ENCODE measurements at places on chromosomes 3 and 15. TPM values are rescaled to one million over a fixed set of nuclear protein-coding genes. Genes with fewer than 3 reads are reported as not detected.

- H3K4me1 ChIP-seq, result no peaks in the 10 kb centered on the region
- no peak overlapping the region for H3K27ac ChIP-seq
- no peaks in the 10 kb centered on the region for H3K36me3 ChIP-seq
- DNase-seq, result no peak
- H3K4me3 ChIP-seq, result no peak overlapping the region
These were observed 63.2 kb upstream of the ATP2B2 start for GRCh38 chr3:10568549-10568948.

GRCh38 chr3:156214676-156215075 is 94.3 kb downstream of the KCNAB1 start:
- H3K27me3 ChIP-seq, result no peaks in the 10 kb centered on the region
- no peak overlapping the region for H3K4me3 ChIP-seq
- DNase-seq, result no peak
- no peaks in the 10 kb centered on the region for H3K4me1 ChIP-seq

- no peaks in the 10 kb centered on the region for H3K36me3 ChIP-seq
- DNase-seq, result no peak
- no peaks in the 10 kb centered on the region for H3K27me3 ChIP-seq
- no peak overlapping the region for H3K4me3 ChIP-seq
- H3K4me1 ChIP-seq, result no peaks in the 10 kb centered on the region
These were observed 61.9 kb downstream of the WHAMM start for GRCh38 chr15:82871358-82871757.

DNA sequence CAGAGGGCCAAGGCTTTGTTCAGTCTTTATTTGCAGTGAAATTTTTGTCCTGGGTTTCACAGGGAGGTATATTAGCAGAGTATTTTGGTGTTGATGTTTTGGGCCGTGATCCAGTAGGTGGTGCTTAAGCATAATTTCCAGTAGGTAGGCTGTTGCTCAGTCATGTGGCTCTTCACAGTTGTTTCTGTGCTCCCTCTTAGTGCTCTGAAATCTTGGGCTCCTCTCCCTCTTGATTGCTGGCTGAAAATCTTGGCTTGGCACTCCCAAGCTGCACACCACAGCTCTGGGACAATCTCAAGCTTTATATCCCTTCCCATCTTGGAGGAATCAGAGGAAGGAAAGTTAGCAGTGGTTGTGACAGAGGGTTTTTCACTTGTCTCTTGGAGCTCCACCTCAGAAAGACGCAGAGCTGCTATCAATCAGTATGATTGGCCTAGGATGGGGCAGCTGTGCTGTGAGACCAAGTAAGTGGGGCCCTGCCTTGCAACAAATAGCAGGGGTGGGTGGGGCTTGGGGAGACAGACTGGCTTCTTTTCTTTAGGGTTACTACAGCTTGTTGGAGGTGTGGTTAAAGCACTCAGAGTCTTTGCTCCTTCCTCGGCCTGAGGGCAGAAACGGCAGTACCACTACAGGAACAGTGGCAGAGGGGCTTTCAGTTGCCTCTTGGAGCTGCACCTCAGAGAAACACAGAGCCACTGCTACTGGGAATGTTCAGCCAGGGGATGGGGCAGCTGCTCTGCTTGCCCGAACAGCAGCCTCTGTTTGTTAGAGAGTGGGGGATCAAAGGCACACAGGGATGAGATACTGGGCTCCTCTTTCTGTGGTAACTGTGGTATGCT is 627.0 kb downstream of the SI start:
- no peaks in the 10 kb centered on the region for H3K4me1 ChIP-seq
- no peak overlapping the region for H3K27ac ChIP-seq
- no peaks in the 10 kb centered on the region for H3K27me3 ChIP-seq
- no peaks in the 10 kb centered on the region for H3K36me3 ChIP-seq
- H3K4me3 ChIP-seq, result no peak overlapping the region

GRCh38 chr3:116299646-116300081 is 145.6 kb downstream of the LSAMP start:
- H3K4me3 ChIP-seq, result no peak overlapping the region
- no peaks in the 10 kb centered on the region for H3K36me3 ChIP-seq
- H3K27ac ChIP-seq, result no peak overlapping the region
- H3K27me3 ChIP-seq, result no peaks in the 10 kb centered on the region
- DNase-seq, result no peak
- no peaks in the 10 kb centered on the region for H3K4me1 ChIP-seq

GRCh38 chr15:65115086-65115485 is at the start of gene UBAP1L:
Gene UBAP1L (minus strand): TSS chr15:65115200. CDS start chr15:65106215, 8,985 bp downstream.
- H3K4me1 ChIP-seq, result no peaks in the 10 kb centered on the region
- no peak for DNase-seq
- peaks cover 12% of the 10 kb centered on the region for H3K36me3 ChIP-seq
- no peaks in the 10 kb centered on the region for H3K27me3 ChIP-seq
- no peak within 1 kb of the TSS for H3K4me3 ChIP-seq
- H3K27ac ChIP-seq, result no peak within 1 kb of the TSS

DNA sequence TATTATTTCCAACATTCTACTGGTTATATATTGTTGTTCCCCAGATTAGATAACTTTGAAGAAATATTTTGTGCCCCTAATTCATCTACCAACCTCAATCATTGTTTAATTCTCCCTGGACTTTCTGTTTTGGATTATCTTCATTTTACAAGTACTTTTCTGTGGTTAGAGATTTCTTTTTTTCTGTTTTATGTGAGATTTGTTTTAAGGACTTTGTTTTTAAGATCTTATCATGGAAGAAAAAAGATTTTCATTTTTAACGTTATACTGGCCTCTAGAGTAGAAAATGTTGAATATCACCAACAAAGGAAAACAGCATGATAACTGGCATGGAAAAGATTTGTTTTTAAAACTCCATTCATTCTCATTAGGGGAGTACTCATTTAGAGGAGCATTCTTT is 210.9 kb upstream of the KCNMB2 start:
- no peak for DNase-seq
- no peaks in the 10 kb centered on the region for H3K27me3 ChIP-seq
- H3K36me3 ChIP-seq, result no peaks in the 10 kb centered on the region
- peak overlapping the region; percentile 71 for H3K27ac ChIP-seq

- H3K36me3 ChIP-seq, result peaks cover 3% of the 10 kb centered on the region
- no peak for DNase-seq
- no peak overlapping the region for H3K27ac ChIP-seq
- H3K4me3 ChIP-seq, result no peak overlapping the region
- no peaks in the 10 kb centered on the region for H3K27me3 ChIP-seq
- H3K4me1 ChIP-seq, result no peaks in the 10 kb centered on the region
These were observed 2.8 kb downstream of the FYCO1 start for GRCh38 chr3:45992821-45993221.

DNA sequence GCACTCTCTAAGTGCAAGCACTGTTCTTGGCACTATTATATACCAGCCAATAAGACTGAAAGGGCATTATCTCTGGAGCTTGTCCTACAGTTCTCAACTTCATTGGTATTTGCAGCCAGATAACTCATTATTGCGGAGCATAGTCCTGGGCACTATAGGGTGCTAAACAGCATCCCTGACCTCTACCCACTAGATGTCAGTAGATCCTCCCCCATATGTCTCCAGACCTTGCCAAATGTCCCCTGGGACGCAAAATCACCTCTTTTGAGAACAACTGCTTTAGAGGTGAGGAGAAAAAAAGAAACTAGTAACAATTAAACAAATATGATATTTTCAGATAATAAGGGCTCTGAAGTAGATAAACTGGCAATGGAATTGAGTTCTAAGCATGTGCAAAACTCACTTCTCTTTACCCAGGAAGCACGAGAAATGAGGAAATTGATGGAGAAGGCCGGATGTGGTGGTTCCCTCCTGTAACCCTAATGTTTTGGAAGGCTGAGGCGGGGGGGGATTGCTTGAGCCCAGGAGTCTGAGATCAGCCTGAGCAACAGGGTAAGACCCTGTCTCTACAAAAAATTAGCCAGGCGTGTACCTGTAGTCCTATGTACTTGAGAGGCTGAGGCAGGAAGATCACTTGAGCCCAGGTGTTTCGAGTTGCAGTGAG is 61.4 kb downstream of the FRMD4B start:
- H3K27me3 ChIP-seq, result no peaks in the 10 kb centered on the region
- no peaks in the 10 kb centered on the region for H3K4me1 ChIP-seq
- no peaks in the 10 kb centered on the region for H3K36me3 ChIP-seq
- H3K4me3 ChIP-seq, result no peak overlapping the region

GRCh38 chr15:68313501-68314410 is 36.2 kb downstream of the FEM1B start:
- no peak overlapping the region for H3K4me3 ChIP-seq
- H3K36me3 ChIP-seq, result no peaks in the 10 kb centered on the region
- H3K4me1 ChIP-seq, result no peaks in the 10 kb centered on the region

GRCh38 chr3:62226601-62227339 is 146.6 kb downstream of the FEZF2 start:
- no peaks in the 10 kb centered on the region for H3K36me3 ChIP-seq
- no peak for DNase-seq
- H3K27me3 ChIP-seq, result no peaks in the 10 kb centered on the region
- H3K4me1 ChIP-seq, result no peaks in the 10 kb centered on the region
- H3K4me3 ChIP-seq, result no peak overlapping the region

- H3K27ac ChIP-seq, result no peak overlapping the region
- no peak overlapping the region for H3K4me3 ChIP-seq
- peaks cover 19% of the 10 kb centered on the region for H3K4me1 ChIP-seq
- H3K36me3 ChIP-seq, result no peaks in the 10 kb centered on the region
- no peaks in the 10 kb centered on the region for H3K27me3 ChIP-seq
These were observed 2.1 kb upstream of the SHISA5 start for GRCh38 chr3:48505968-48506504.

GRCh38 chr15:77546050-77546501 is 86.6 kb downstream of the LINGO1 start:
- peaks cover 58% of the 10 kb centered on the region for H3K4me1 ChIP-seq
- DNase-seq, result peak; percentile 8
- H3K27ac ChIP-seq, result peak overlapping the region; percentile 90
- H3K36me3 ChIP-seq, result no peaks in the 10 kb centered on the region
- H3K27me3 ChIP-seq, result no peaks in the 10 kb centered on the region

DNA sequence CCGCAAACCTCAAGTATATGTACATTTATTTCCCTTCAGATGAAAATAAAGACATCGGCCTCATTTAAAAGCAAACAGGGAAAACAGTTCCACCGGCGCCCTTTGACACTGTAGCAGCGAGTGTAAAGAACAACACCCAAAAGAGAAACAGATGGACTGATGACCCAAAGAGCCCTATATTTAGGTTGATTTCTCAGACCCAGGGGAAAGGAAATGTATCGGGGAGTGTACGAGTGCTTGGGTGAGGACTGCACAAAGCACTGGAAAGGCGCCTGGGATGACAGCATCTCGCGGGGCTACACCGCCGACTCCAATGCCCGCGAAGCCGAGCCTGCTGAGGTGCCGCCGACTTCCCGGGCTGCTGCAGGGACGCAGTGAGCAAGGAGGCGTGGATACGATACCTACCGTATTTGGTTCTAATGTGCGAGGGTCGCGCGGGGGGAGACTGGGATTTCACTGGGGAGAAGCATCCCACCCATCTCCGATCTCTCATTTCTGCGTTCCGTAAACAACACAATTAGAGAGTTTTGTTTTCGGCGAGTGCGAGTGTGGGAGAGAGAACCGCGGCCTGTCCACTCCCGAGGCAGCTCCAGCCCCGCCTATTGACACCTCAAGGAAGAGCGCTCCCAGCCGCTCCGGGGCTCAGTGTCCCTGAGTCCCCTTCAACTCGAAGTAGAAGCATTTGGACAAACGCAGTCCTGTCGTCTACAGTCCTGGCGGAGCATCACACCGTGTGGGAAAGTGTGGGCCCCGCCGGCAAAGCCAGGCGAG is 2.0 kb downstream of the MECOM start:
- H3K36me3 ChIP-seq, result no peaks in the 10 kb centered on the region
- H3K4me1 ChIP-seq, result peaks cover 8% of the 10 kb centered on the region
- no peak overlapping the region for H3K27ac ChIP-seq
- peak overlapping the region; percentile 61 for H3K4me3 ChIP-seq
- DNase-seq, result no peak

DNA sequence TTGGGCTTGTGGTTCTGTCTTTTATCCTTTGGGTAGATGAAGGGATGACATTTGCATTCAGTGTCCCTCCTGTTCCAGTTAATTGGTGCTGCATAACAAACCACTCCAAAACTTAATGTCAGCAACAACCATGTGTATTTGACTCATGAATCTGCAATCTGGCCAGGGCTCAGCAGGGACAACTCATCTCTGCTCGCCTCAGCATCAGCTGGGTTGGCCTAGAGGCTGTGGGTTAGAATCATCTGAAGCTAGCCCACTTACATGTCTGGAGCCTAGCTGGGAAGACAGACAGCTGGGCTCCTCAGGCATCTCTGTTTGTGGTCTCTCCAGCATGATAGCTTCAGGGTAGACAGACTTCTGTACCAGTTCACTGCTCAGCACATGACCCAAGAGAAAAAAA is 92.0 kb downstream of the TMEM108 start:
- H3K27ac ChIP-seq, result no peak overlapping the region
- no peak overlapping the region for H3K4me3 ChIP-seq
- H3K36me3 ChIP-seq, result no peaks in the 10 kb centered on the region
- no peak for DNase-seq
- H3K27me3 ChIP-seq, result peaks cover 5% of the 10 kb centered on the region
- H3K4me1 ChIP-seq, result no peaks in the 10 kb centered on the region

- H3K27me3 ChIP-seq, result no peaks in the 10 kb centered on the region
- no peaks in the 10 kb centered on the region for H3K4me1 ChIP-seq
- H3K27ac ChIP-seq, result no peak overlapping the region
- no peak overlapping the region for H3K4me3 ChIP-seq
- no peaks in the 10 kb centered on the region for H3K36me3 ChIP-seq
These were observed 492.2 kb downstream of the CNTN3 start for GRCh38 chr3:74122281-74122680.

GRCh38 chr3:57164657-57165573 is at the start of gene IL17RD:
Gene IL17RD (minus strand): TSS chr3:57165353. CDS start chr3:57165286, 67 bp downstream.
- peak within 1 kb of the TSS; percentile 56 for H3K4me3 ChIP-seq
- no peak within 1 kb of the TSS for H3K27ac ChIP-seq
- no peaks in the 10 kb centered on the region for H3K36me3 ChIP-seq
- no peaks in the 10 kb centered on the region for H3K4me1 ChIP-seq

DNA sequence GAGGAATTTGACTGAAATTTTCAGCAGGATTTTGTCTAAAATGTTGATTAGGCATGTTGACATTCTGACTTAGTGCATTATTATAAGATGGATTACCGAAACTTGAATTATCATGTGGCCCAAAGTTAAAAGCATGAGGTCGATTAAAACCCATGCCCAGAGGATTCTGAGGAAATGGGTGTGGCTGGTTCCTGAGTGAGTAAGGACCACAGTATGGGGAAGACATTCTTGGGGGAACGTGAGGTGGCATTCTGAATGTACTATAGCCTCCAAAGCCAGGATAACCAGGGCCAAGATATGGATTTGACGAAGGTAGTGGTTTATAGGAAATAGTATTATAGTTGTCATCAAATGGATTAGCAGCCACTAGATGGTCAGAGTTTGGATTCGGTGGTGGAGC is 38.7 kb upstream of the DNAAF4 start:
- H3K4me1 ChIP-seq, result no peaks in the 10 kb centered on the region
- DNase-seq, result no peak
- H3K36me3 ChIP-seq, result no peaks in the 10 kb centered on the region
- H3K27me3 ChIP-seq, result peaks cover 3% of the 10 kb centered on the region

GRCh38 chr3:150135287-150135721 is 164.6 kb upstream of the PFN2 start:
- no peak overlapping the region for H3K27ac ChIP-seq
- DNase-seq, result no peak
- H3K27me3 ChIP-seq, result no peaks in the 10 kb centered on the region
- H3K36me3 ChIP-seq, result no peaks in the 10 kb centered on the region

The GPR15 gene
- not detected for total RNA-seq

The CFAP44 gene
- 0.74 TPM for total RNA-seq

The CCDC50 gene
- 89.3 TPM for total RNA-seq

The SMCO1 gene
- total RNA-seq, result not detected

The VWA5B2 gene
- 0.28 TPM for total RNA-seq

The CDHR4 gene
- total RNA-seq, result not detected

The THBS1 gene
- total RNA-seq, result 61.9 TPM

The DNASE1L3 gene
- not detected for total RNA-seq

The GNAI2 gene
- total RNA-seq, result 170 TPM

The APPL1 gene
- 36.3 TPM for total RNA-seq

The ALDH1A2 gene
- total RNA-seq, result 0.98 TPM

The MTHFS gene
- total RNA-seq, result 50.0 TPM

The SCAMP5 gene
- total RNA-seq, result 11.2 TPM
